Spinal cord (tissue), 10 donors: ENCODE measurements at places on chromosomes 1 and 21. TPM values are rescaled to one million over a fixed set of nuclear protein-coding genes. Genes with fewer than 3 reads are reported as not detected.

S100B gene
- 258 TPM for total RNA-seq

TCHH gene
- total RNA-seq = 0.10 TPM

S100A6 gene
- total RNA-seq = 276 TPM

INKA2 gene
- total RNA-seq = 6.0 TPM

HRNR gene
- total RNA-seq = not detected

MATN1 gene
- 0.50 TPM for total RNA-seq

PEAR1 gene
- 3.5 TPM for total RNA-seq

ANGPTL1 gene
- total RNA-seq = 15.3 TPM

DNAJC6 gene
- 34.5 TPM for total RNA-seq

LDLRAP1 gene
- total RNA-seq = 7.3 TPM
